ENCODE measurements at places on chromosomes 5 and 9.
A peak's percentile ranks its signal among the peaks of the same experiment; 100 is the strongest.

- DNase-seq: no peak
These were observed at the start of gene FSTL4 for GRCh38 chr5:133612249-133612860. TSS of gene FSTL4 (minus strand) at chr5:133612541.

DNA sequence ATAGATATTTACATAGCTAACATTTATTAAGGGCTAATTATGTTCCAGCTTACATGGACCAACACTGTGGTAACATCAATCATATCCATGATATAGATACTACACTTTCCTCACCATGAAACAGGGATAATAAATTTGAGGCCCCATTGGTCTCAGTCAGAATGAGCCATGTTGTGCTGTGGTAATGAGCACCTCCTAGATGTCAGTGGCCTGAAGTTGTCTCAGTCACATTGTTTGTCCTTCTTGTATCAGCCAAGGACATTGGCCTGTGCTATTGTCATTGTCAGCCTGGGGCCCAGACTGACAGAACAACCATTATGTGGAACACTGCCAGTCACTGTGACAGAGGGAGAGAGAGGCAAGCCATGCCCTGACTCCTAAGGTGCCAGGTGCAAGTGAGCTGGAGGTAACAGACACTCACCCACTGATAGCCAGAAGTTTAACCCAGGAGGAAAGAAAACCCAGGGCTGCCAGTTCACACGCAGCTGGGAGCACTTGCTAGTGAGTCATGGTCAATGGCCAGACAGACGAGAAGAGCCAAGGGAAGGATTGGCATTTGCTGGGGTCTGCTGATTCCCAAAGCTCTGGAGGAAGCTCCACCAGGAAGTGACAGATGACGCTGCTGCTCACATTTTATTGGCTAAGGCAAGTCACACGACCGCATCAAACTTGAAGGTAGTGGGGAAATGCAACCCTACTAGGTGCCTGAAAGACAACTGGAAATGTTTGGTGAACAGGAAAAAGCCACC, 224.2 kb downstream of the MELK start:
- no peak for DNase-seq

- peak; percentile 81 for DNase-seq
These were observed 1.8 kb upstream of the NR3C1 start for GRCh38 chr5:143405063-143405848.

DNA sequence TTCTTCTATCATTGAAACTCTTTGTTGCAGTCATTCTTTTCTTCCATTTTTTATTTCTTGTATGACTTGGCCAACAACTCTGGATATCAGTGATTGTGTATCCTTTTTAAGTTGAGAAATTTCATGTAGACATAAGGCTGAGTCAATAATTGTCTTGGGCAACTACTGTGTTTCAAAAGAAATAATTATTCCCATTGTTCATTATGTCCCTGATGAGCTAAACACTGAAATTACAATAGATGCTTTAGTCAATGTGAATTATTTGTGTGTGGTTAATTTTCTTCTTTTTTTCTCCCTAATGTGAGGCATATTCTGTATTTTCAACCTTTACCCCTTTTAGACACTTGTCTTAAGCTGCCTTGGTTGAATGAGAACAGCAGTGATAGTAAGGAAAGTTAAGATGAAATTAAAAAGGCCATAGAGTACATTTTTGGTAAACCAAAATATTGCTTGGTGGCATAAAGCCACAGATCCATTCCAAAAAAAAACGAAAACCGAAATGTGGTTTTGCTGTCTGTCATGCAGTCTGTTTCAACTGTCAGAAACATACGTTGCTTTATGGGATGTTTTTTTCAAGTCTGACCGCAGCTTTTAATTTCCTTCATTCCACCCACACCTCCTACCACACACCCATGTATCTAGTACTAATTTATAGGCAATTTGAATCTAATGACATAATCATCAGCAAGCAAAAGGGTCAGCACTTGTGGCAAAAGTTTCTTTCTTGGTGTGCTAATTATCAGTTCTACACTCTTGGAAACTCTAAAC, 21.1 kb downstream of the TLE4 start:
- no peak for DNase-seq

GRCh38 chr9:94907264-94907936, 180.9 kb downstream of the AOPEP start:
- no peak for DNase-seq

Measured in activated CD4-positive, alpha-beta T cell treated with anti-CD3 and anti-CD28 coated beads for 1 hour (primary cell).